Left lung (tissue), 14 donors: ENCODE measurements at places on chromosomes 2 and 18. TPM values are rescaled to one million over a fixed set of nuclear protein-coding genes. Genes with fewer than 3 reads are reported as not detected.

The ZCCHC2 gene
- 34.5 TPM for total RNA-seq

DNA sequence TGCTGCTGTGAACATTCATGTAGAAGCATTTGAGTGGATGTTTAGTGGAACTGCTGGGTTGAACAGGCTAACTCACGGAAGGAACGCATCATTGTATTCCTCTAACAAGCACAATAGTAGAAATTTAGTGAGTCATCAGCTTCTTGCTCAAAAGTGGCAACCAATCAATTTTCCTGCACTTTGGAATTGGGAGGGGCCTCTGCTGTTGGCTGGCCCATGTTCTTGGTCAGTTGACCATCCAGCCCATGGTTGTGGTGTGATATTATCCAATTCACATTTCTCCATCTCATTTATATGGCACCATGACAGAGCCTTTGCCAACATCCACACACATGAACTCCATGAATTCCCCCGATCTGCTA lies 95.0 kb downstream of the TNFRSF11A start:
- DNase-seq: no peak
- no peaks in the 10 kb centered on the region for H3K36me3 ChIP-seq
- peak overlapping the region; percentile 64 for H3K27ac ChIP-seq
- peaks cover 10% of the 10 kb centered on the region for H3K4me1 ChIP-seq

The THADA gene
- total RNA-seq: 32.9 TPM

The NETO1 gene
- total RNA-seq: not detected

The MROH2A gene
- 0.32 TPM for total RNA-seq

DNA sequence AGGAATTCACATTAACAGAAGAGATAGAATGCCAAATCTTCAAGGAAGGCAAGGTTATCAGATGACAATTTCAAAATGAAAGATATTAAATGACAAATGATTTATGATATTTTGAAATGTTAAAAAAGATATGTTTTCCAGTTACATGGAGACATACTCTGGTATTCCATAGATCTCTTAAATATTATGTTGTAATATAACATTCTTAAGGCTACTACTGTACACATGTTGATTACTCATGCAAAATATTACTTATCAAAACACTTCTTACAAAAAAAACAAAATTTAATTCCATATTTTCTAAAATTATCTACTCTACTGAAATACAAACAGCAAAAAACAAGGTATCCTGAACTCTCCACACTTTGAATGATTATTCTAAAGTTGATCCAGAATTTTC lies 22.9 kb downstream of the RTTN start:
- H3K27ac ChIP-seq: no peak overlapping the region
- no peaks in the 10 kb centered on the region for H3K4me1 ChIP-seq
- no peak for DNase-seq
- no peak overlapping the region for H3K4me3 ChIP-seq
- H3K27me3 ChIP-seq: no peaks in the 10 kb centered on the region

GRCh38 chr18:49591271-49591670 lies 29.4 kb downstream of the LIPG start:
- H3K4me3 ChIP-seq: no peak overlapping the region
- no peak overlapping the region for H3K27ac ChIP-seq
- no peaks in the 10 kb centered on the region for H3K27me3 ChIP-seq

DNA sequence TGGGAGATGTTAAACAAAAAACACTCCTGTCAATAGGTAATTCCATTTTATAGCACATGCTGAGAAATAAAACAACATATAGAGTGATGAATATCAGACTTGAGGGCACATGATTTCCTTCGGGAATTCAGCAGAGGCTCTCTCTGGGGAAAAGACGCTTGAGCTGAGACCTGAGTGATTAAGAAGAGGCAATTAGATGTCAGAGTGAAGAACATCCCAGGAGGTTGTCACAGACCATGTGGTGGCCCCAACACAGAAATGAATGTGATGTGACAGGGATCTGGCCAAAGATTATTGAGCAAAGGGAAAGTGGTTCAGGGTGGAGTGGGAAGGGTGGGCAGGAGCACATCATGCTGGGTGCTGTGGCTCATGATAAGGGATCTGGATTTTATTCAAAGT lies 254.7 kb downstream of the RAD51AP2 start:
- H3K36me3 ChIP-seq: no peaks in the 10 kb centered on the region
- H3K4me3 ChIP-seq: no peak overlapping the region
- DNase-seq: no peak
- no peak overlapping the region for H3K27ac ChIP-seq

The NDC80 gene
- total RNA-seq: 1.7 TPM

DNA sequence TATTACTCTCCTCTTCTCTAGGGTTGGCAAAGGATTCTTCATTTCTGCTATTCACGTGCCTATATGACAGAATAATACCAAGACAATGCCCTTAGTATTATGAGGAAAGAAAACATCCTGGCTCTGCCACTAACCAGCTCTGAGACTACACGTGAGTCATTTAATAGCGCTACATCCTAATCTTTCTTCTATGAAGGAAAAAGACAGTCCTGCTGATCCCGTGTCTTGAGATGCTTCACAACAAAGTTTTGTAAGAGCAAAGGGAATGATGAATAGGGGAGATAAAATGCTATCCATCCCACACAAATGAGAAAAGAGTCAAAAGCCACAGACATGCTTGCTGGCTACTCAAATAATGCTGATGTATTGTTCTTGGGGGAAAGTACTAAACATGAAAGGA lies 152.8 kb downstream of the PID1 start:
- no peaks in the 10 kb centered on the region for H3K36me3 ChIP-seq
- H3K27me3 ChIP-seq: no peaks in the 10 kb centered on the region
- H3K4me1 ChIP-seq: no peaks in the 10 kb centered on the region
- H3K4me3 ChIP-seq: no peak overlapping the region

GRCh38 chr2:47019961-47020681 lies 104.5 kb upstream of the MCFD2 start:
- H3K4me3 ChIP-seq: no peak overlapping the region
- H3K4me1 ChIP-seq: no peaks in the 10 kb centered on the region
- H3K27me3 ChIP-seq: no peaks in the 10 kb centered on the region
- H3K27ac ChIP-seq: no peak overlapping the region

DNA sequence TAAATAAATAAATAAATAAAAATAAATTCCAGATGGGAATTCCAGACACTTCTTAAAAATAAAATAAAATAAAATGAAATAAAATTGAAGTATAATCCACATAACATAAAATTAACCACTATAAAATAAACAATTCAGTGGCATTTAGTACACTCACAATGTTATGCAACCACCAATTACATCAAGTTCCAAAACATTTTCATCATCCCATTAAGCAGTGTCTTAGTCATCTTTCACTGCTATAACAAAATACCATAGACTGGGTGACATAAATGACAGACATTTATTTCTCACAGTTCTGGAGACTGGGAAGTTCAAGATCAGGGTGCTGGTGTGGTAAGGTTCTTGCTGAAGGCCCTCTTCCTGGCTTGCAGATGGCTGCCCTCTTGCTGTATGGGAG lies 22.6 kb upstream of the PROKR1 start:
- no peaks in the 10 kb centered on the region for H3K4me1 ChIP-seq
- no peaks in the 10 kb centered on the region for H3K27me3 ChIP-seq
- no peaks in the 10 kb centered on the region for H3K36me3 ChIP-seq
- no peak for DNase-seq
- H3K27ac ChIP-seq: no peak overlapping the region

DNA sequence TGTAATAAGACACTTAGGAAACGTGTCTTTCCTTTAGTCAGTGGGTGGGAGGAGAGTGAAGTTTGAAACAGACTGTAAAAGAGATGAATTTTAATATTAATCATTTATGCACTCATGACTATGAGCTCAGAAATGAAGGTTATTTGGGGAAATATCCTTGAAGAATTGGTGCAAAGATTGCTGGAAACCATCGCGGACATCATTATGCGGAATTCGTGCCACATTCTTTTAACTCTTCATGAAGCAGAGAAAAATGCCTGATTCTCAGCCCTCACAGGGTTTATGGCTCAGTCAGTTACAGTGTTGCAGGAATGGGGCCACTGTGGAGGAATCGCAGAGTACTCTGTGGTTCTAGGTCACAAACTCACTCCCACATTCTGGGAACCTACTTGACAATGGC lies 109.7 kb downstream of the RGPD3 start:
- no peak overlapping the region for H3K4me3 ChIP-seq
- H3K36me3 ChIP-seq: no peaks in the 10 kb centered on the region
- no peak for DNase-seq
- H3K4me1 ChIP-seq: no peaks in the 10 kb centered on the region
- H3K27ac ChIP-seq: no peak overlapping the region

The DSG2 gene
- 39.4 TPM for total RNA-seq
